ENCODE measurements at places on chromosomes 1 and 21.

- DNase-seq, result no peak
Observed at GRCh38 chr1:157894613-157895165, 53.1 kb upstream of the CD5L start.

GRCh38 chr1:209585672-209586071 lies 2.2 kb downstream of the CAMK1G start:
- DNase-seq, result peak; percentile 65

- no peak for DNase-seq
Observed at GRCh38 chr1:209040351-209040750, 543.2 kb upstream of the CAMK1G start.

GRCh38 chr1:203362720-203363025 lies 11.8 kb upstream of the FMOD start:
- no peak for DNase-seq

- DNase-seq, result no peak
Observed at GRCh38 chr1:46519209-46519608, 29.6 kb downstream of the DMBX1 start.

GRCh38 chr1:58986996-58987767 lies 203.3 kb upstream of the JUN start:
- DNase-seq, result no peak

GRCh38 chr21:35091496-35091895 lies 42.4 kb upstream of the RUNX1 start:
- DNase-seq, result no peak

- no peak for DNase-seq
Observed at GRCh38 chr1:36305915-36306209, 306 bp upstream of the SH3D21 start.

- no peak for DNase-seq
Observed at GRCh38 chr1:244731651-244732050, 78.7 kb downstream of the DESI2 start.

DNA sequence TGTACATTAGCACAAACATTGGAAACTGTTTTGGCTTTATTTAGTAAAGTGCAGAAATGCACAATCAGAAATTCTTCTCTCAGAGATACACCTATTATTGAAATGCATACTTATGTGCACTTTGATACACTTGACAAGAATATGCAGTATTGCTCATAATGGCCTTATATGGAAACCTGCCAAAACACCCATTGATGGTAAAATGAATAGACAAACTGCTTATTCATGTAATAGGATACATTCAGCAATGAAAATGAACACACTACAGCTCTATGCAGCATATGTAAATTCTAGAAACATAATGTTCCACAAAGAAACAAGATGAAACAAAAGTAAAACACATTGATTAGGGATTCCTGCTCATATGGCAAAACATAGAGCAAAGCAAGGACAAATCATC lies 223.9 kb downstream of the S1PR1 start:
- no peak for DNase-seq

DNA sequence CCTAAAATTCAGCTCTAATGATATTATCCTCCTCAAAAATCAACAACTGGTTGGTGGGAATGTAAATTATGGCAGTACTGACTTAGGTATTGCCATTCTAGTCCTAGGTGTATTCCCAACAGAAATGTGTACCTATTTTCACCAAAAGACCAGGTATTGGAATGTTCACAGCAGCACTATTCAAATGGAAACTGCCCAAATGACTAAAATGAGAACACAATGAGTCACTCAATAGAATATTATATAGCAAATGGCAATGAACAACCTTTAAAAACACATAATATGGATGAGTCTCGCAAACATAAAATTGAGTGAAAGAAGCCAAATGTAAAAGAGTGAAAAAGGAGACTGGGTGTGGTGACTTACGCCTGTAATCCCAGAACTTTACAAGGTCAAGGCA lies 44.9 kb downstream of the GADD45A start:
- DNase-seq, result no peak

DNA sequence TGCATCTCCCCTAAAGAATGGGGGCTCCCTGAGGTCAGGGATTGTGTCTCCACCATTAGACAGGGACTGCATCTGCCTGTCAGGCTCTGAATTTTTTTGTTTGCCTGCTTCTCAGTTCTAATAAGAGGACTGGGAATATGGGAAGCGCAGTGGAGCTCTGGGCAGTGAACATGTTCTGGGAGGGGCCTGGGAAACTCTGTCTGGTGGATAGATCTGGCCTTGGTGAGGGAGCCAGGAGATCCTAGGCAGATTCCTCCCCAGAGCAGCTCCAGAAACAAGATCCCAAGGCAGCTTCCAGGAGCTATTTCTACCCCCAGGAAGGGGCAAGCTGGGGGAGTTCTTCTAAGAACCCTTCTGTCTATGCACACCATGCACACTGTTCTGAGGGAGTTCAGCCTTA lies 12.6 kb upstream of the MYOG start:
- no peak for DNase-seq

DNA sequence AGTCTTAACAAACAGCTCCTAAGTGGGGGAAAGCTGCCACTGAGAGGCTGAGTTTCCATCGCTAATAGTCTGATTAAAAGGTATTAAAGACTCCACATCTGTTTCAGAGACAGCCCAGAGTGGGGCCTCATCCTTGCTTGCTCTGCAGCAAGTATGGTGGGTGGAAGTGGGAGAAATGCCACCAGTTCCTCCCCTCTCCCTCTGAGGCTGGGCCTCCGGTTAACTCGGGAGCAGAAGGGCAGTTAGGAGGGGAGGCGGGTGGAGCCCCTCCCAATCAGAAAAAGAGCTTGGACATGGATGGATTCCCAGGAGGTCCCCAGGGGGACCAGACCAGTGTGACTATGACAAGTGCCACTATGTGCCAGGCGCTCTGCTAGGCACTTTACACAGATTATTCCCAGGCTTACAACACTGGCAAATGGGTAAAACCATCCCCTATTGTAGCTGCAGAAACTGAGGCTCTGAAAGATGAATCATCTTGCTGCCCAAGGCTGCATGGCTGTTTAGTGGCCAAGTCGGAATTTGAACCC lies 11.4 kb upstream of the ASCL5 start:
- DNase-seq, result no peak

DNA sequence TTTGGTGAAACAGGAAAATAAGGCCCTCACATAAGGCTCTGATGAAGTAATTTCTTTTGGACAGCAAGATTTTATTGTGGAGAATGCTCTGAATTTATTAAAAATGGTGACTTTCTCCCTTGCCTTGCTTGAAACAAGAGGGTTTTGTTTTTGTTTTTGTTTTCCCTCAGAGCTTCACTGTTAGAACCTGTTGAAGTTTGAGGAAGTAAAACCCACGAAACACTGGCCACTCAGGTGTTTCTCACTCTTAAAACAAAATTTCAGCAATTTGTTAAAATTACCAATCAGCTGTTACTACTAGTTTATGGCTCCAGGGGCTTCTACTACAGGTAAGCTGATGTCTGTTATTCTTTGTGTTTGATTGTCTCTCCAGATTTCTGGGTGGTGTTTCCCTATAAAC lies 112.6 kb upstream of the B3GALT2 start:
- DNase-seq, result no peak

DNA sequence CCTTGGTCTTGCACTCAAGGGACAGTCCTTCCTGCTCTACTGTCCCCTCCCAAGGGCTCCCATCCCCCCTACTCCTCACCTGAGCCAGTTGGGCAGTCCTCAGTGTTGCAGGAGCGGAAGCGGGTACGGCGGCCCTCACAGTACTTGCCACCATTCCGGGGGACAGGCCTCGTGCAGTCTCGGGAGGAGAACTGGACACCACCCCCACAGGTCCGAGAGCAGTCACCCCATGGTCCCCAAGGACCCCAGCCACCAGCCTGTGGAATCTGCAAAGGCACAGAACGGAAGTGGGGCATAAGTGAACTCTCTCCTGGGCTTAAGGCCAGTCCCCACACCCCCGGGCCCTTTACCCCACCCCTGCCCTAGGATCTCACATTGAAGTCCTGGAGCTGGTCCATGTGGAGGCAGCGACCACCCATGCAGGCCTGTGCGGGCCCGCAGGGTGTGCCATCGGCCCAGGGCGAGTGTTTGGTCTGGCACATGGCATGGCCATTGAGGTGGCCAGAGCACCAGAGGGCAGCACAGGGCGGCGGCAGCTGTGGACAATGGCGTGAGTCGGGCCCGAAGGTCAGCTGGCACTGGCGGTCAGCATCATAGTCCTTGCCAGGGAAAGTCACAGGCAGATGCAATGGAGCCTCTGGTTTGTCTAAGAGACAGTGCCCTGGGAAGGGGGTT lies 5.2 kb downstream of the ADAMTS4 start:
- no peak for DNase-seq

DNA sequence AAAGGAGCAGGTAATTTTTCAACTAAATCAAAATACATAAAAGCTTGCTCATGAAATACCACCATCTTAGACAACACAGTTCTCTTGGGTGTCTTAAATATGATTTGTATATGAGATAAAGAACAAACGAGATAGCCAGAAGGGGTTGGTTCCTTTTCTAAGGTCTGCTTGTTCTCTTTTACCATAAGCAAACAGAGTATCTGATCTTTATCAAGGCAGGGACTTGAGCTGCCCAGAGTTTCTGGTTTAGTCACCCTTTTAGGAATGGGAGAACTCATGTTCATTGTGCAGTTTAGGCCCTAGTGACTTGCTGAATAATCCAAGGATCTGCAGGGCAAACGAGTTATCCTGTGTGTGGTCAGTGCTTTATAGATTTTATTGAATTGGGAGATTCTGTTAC lies 3.0 kb upstream of the SUCO start:
- no peak for DNase-seq

DNA sequence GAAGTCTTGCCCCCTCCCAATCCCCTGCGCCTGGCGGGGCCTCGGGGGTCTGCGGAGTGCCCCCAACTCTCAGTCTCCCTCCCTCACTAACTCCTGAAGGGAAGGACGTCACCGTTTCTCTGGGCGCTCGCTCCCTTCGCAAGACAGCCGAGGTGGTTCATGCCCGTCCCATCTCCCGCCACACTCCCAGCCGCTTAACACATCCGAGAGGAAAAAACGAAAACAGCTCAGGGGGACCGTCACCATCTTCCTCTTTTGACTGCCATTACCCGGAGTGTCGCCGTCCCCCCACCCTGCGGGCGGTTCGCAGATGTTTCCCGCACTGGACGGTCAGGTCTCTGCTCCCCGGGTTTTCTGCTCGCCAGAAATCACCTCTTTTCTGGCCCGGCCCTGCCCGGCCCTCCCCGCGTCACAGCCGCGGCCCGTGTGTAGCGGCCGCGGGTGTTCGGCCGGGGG lies 532 bp downstream of the ERO1B start:
- DNase-seq, result no peak

GRCh38 chr21:37478794-37479193 lies 112.2 kb downstream of the DYRK1A start:
- DNase-seq, result no peak

- no peak for DNase-seq
Observed at GRCh38 chr1:8276932-8277331, 41.0 kb upstream of the SLC45A1 start.

- DNase-seq, result peak; percentile 43
Observed at GRCh38 chr1:232381394-232382100, 248.4 kb downstream of the SIPA1L2 start.

DNA sequence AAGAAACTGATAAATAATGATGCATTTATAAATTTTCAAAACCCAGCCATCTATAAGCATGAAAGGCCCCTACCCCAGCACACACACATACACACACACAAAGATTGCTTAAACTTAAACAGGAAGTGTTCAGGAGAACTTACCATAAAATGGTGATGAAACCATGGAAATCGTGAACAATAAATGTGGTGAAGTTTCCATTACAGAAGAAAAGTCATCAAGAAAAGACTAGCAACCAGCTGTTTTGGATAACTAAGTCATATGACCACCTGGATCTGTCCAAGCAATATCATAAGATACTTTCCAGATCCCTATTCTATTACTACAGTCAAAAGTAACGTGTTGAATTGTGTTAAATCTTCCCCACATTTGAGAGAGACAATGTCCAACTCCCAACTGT lies 24.1 kb downstream of the RGS5 start:
- DNase-seq, result no peak

DNA sequence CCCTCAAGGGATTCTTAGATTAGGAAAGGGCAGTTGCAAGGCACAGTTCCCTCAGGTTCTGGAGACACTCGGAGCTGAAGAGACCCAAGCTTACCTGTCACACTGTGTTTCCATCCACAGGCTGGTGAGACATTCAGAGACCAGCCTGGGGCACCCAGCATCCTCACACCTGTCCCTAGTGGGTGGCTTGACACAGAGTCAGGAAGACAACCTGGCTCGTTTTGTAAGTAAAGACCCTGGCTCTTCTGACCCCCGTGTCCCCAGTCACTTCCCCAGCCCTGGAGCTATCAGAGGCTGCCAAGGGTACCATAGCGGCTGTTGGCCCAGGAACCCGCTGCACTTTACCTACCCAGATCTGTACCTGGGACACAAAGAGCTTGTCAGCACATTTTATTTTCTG lies 409.8 kb downstream of the MATN1 start:
- no peak for DNase-seq

DNA sequence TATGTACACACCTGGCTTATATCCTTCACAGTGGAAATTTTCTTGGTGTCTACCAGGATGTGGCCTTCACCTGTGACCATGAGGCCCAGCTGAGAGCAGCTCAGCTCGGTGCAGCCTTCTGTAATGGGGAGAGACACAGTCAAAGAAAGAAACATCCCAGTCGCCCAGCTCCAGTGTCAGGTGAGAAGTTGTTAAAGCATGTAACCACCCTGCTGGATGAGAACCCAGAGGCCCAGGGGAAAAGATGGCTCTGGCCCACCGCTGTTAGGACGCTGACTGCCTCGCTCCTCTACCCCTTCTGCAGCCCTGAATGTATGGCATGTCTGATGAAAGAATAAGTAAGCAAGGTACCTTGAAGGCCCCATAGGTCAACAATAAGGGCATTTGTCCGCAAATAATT lies 52.7 kb downstream of the SCCPDH start:
- DNase-seq, result no peak

- no peak for DNase-seq
Observed at GRCh38 chr1:77977989-77978292, 931 bp downstream of the FUBP1 start.

DNA sequence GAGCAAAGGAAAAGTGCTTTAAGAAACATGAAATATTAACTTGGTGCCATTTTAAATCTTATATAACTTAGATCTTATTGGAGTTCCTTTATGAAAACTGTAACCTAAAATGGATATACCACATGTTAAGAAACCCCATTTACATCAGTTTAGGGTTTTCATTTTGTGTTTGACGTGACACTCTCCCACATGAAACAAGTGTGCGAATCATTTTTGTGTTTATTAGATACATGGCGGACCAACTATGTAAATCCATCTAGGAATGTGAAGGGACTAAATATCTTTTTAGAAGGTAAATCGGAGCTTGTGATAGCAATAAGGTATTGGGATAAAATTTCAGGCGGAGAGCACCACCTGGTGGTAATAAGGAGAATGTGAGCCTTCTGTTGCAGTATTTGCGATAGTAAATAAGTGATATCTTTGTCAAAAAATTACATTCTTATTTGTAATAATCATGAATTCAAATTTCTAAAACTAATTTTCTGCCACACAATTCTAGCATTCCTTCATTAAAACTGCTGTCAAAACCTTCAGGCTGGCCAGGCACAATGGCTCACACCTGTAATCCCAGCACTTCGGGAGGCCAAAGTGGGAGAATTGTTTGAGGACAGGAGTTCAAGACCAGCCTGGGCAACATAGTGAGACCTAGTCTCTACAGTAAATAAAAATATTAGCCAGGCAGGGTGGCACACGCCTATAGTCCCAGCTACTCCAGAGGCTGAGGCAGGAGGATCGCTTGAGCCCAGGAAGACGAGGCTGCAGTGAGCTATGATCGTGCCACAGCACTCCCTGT lies 31.3 kb downstream of the SMAP2 start:
- no peak for DNase-seq
